AG04449 (cell line): ENCODE measurements at places on chromosomes 3 and 15.

DNA sequence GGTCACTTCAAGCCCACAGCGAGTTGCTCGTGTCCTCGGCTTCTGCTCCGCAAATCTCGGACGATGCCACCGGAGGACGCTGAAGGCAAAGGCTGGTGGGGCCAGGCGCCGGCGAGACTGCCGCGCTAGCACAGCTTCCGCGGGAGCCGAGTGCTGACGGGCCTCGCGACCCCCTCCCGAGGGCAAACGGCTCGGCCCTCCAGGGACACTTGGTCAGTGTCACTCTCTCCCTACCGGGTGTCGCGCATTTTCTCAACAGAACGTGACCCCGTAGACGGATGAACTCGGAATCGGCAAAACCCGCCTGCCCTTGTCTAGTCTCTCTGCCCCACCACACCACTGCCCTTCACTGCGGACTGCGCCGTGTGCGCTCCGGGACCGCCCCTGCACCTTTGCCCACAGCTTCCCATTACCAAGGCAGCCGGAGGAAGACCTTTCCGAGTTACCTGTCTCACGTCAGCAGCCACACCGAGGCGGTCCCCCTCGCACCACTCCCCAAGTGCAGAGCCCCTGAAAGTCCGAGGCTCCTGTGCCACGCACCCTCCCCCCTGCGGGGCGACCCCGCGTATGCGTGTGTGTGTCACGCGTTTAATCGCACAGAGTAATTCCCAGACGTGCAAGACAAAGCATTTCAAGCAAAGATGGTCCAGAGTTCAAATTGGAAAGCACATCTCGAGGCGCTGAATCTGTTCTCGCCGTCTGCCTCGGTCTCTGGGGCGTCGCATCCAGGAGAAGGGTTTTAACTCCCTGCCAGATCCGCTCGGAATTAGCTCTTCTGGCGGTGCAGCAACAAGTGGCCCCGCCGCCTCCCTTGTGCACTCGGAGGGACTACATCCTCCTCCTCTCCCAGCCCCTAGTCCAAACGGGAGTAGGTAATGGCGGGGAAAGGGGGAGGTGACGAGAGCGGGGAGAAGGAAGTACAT is 245.0 kb upstream of the TOPAZ1 start:
- DNase-seq = no peak

DNA sequence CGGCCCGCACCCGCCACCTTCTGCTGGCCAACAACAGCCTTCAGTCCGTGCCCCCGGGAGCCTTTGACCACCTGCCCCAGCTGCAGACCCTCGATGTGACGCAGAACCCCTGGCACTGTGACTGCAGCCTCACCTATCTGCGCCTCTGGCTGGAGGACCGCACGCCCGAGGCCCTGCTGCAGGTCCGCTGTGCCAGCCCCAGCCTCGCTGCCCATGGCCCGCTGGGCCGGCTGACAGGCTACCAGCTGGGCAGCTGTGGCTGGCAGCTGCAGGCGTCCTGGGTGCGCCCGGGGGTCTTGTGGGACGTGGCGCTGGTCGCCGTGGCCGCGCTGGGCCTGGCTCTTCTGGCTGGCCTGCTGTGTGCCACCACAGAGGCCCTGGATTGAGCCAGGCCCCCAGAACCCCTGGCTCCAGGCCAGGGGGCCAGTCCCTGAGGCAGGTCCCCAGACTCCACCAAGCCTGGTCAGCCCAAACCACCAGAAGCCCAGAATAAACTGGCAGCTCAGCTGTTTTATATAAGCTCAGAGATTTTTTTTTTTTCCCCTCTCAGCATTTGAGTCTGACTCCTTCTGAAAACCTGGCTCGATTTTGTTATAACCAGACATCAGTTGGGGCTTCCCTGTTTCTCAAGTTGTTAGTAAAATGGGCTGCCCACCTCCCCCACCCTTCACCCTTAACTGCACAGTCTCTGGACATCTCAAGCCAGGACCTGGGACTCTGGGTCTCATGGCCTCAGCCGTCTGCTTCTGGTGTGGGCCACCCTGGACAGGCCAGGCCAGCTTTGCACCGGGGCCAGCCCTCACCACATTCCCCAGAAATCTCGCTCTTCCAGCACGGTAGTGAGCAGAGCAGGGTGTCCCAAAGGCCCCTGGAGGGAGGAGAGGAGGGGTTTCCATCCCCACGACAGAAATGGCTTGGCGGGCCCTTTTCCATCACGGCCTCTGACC is 1.6 kb downstream of the GP9 start:
- no peak for DNase-seq

DNA sequence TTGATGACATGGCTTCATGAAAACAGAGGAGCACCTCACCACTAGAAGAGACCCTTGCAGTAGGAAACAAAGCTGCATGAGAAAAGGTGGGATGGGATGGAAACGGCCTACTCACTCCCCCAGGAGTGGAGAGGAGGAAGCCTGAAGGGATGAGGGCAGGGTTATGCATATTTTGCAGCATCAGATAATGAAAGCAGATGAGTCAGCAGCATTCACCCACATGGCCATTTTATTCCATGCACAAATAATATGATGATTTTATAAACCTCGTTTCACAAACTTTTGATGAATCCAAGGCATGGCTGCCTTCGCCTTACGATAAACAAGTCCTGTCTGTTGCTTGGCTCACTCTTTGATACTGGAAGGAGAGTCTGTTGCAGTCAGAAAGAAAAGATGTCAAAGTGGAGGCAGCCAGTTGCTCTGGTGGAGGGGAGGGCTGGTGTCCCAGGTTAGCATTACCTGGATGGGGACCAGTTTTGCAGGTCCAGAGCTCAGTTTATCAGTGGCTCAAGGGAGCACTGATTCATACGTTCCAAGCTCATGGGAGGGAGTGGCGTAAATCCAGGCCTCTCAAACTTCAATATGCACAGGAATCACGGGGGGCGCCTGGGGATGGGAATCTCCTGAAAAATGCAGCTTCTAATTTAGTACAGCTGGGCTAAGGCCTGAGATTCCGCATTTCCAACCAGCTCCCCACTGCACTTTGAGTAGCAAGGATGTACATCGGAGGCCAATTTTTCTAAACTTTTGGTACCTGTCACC is 9.2 kb upstream of the EHD4 start:
- no peak for DNase-seq

- no peak for DNase-seq
Observed at GRCh38 chr3:113247675-113248458, 36.5 kb downstream of the BOC start.

DNA sequence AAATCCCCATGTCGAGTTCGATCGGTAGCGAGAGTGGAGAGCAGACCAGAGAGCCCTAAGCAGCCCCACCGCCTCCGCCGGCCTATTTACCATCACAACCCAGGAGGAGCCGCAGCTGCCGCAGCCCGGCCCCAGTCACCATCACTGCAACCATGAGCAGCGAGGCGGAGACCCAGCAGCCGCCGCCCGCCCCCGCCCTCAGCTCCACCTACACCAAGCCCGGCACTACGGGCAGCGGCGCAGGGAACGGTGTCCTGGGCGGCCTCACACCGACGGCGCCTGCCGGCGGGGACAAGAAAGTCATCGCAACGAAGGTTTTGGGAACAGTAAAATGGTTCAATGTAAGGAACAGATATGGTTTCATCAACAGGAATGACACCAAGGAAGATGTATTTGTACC is 89.5 kb upstream of the TPM1 start:
- no peak for DNase-seq
